ENCODE measurements at places on chromosomes 1 and 21.

DNA sequence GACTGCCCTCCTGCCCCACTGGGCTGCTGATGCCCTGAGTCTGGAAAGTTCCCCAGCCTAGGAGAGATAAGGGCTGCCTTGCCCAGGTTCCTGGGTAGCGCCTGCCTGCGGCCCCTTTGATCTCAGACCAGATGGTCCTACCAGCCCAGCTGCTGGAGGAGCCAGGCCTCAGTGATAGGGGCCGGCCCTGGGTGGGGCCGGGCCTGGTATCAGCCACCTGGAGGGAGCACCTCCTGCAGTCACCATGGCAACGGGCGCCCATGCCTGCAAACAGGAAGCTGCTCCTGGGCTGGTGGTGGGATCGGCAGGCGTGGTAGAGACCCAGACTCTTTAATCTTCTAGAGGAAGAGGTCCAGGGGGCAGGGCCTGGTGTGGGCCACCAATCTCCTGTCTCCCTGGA is 119.7 kb upstream of the WNT4 start:
- no peak for DNase-seq

- no peak for DNase-seq
Measured at GRCh38 chr21:34353182-34353581, 10.6 kb upstream of the KCNE2 start.

DNA sequence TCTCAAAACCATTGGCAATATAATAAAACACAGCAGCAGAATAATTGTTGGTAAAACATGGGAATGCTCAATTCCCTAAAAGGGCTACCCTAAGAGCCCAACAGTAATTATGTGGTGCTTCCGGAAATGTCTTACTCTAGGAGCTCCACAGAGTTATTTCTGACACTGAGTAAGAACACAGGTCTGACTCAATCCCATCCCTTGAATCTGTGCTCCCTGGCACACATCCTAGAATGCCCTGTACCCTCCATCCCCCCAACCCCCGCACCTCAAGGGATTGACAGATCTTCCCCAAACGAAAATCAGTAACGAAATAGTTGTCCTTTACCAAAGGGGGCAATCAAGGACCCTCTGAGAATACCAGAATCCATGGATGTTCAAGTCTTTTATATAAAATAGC is 71.9 kb downstream of the SMYD2 start:
- DNase-seq = no peak

- DNase-seq = no peak
Measured at GRCh38 chr1:10195570-10195969, 14.8 kb upstream of the KIF1B start.

- no peak for DNase-seq
Measured at GRCh38 chr21:35189077-35189863, 140.2 kb upstream of the RUNX1 start.

- DNase-seq = no peak
Measured at GRCh38 chr21:42680058-42680330, 26.6 kb downstream of the PDE9A start.

DNA sequence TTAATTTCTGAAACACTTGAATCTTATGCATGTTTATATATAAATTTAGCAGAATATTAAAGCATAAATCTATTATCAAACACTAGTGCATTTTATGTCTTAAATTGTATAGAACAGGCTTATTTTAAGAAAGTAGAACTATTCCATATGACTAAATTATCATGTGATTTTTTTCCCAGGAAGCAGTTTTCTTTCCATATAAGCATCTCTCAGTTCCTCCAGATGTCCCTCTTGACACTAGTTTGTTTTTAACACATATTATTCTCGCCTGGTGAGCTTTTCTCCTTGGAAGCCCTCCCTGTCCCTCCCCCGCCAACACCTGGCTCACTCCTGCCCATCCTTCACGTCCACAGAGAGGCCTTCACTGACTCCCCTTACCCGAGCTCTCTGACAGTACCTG is 48.3 kb upstream of the BCAR3 start:
- DNase-seq = no peak

GRCh38 chr1:69649383-69649990 is 81.8 kb downstream of the LRRC7 start:
- no peak for DNase-seq

- DNase-seq = no peak
Measured at GRCh38 chr21:21929789-21930188, 931.6 kb downstream of the NCAM2 start.

DNA sequence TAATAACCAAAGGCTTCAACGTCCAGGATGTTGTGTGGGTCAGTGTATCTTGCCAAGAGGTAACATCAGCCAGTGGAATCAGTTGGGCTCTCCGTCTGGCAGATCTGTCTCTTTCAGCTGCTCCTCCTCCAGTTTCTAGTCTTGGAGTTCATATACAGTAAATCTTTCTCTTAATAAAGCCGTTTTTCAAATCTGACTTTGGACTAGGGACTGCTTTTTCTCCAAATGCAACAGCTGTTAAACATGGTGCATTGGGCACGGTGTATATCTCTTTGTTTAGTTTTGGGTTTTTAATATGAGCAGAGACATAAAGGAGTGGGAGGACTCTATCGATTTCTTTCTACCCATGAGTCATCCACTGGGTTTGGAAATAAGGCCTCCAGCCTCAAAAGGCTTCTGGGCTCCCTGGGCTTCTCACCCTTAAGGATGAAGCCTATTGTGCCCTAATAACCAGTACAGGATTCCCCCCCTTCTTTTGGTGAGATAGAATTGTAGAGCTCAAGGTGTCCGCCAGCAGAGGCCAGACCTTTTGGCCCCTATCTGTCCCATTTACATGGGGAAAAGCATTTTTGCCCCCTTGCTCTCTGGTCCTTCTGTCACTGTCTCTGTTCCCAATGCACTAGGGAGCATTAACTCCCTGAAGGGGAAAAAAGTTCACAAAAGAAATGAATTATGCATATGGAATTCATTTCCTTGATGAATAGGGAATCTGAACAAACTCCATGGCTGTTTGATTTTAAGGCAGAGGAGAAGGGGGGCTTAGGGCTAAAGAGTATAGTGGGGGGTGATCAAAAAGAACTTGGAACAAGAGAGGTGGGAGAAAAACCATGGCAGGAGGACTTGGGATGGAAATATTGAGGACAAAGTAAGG is 86.0 kb downstream of the PBX1 start:
- DNase-seq = no peak

- DNase-seq = no peak
Measured at GRCh38 chr1:9886092-9886742, 23.9 kb downstream of the CTNNBIP1 start.

DNA sequence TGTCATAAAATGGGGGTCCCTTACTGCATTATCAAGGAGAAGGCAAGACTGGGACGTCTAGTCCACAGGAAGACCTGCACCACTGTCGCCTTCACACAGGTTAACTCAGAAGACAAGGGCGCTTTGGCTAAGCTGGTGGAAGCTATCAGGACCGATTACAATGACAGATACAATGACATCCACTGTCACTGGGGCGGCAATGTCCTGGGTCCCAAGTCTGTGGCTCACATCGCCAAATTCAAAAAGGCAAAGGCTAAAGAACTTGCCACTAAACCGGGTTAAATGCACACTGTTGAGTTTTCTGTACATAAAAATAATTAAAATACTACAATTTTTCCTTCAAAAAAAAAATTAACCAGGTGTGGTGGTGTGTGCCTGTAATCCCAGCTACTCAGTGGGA is 22.1 kb downstream of the RASSF5 start:
- DNase-seq = no peak

- no peak for DNase-seq
Measured at GRCh38 chr1:3014050-3014440, 7.2 kb upstream of the ACTRT2 start.

DNA sequence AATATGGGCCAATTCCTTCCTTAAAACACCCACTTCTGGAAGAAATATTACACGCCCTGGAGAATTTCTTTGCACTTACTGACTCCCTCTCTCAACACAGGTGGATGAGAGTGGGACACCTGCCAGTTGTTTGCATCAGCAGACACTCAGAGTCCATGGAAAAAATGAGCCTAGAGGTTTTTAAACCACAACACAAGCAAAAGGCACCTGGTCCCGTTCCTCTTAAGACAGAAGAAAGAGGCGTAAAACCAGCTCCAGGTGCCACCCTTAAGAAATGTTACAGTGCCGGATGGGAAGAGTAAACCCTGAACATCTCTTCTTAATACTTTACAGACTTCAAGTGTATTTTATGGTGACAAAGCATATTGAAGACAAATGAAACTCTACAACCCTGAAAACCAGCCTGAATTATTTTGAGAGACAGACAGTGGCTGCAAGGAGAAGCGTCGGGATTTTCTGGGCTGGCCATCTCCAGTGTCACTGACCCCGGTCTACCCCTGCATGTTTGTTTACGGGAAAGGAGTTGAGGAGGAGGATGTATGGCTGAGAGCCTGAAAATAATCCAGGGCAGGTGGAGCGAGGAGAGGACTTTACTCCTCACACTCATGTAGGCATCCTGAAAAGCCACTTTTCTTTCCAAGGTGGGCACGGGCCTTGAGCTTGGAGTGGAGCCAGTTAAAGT is 7.8 kb upstream of the RIPK4 start:
- no peak for DNase-seq

DNA sequence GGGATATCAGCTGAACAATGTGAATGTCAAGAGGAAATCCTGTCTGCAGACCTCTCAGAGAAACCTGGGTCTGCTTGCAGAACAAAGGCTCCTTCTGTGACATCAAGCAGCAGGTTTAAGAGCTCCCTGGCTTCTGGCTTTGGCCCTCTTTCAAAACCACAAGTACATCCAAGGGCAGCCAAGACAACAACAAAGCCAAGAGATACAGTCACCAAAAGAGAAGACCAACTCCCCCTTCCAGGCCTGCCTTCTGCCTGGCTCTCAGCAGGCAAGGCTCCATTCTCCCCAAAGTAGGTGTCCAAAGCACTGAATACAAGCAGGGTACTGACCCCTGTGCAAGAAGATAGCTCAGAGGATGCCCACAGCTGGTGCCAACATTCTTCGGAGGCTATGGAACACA is 11.5 kb downstream of the BCAR3 start:
- no peak for DNase-seq

- DNase-seq = no peak
Measured at GRCh38 chr1:2272686-2273400, 44.7 kb downstream of the SKI start.

DNA sequence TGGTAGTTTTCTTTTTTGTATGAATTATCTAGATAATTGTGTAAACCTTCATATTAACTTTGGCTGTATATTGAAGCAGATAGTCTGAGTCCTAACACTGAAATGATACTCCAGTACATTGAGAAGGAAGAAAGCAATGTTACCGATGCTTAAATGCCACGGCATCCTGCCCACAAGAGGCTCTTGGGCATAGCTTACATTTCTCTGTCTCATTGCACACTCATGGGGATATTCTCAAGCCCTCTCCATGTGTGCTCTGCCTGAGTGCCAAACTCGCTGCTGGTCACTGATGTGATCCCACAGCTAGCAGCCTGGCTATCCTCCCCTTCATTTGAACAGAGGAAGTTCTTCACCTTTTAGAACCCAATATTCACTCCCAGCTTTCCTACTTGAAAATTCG is 179.4 kb downstream of the TGFB2 start:
- DNase-seq = no peak

DNA sequence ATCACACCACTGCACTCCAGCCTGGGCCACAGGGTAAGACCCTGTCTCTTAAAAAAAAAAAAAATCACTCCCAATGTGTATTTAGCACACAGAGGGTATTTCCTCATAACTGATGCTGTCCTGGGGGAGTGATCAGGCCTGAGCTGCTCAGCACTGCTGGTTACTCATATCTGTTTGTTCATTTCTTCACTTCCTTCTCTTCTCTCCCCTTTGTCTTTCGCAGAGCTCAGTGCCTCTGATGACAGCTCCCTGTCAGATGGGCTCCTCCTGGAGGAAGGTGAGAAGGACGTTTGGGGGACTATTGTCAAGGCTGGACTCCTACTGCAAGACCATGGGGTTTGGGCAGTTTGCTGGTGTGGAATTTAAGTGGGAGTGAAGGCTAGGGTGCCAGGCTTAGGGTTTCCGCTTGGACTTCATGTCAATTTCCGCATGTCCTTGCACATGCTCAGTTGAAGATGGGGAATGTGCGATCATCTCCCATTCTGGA is 13.0 kb downstream of the INAVA start:
- DNase-seq = no peak

DNA sequence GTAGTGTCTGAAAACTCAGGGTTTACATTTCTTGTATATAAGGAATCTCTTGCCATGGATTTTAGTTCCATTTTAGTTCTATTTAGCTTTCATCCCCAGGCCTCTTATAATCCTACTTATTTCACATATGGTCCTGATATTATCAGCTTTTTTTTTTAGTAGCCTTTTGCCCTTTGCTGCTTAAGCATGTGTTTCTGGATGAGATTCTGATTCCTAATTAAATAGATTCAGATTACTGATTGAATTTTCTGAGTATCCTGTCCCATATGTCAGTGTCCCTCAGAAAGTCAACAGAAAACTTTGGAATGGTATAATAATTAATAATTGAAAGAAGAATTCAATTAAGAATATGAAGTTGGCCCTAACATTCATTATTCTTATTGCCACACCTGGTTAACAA is 134.7 kb upstream of the HOOK1 start:
- no peak for DNase-seq

GRCh38 chr1:220380885-220381284 is 108.6 kb upstream of the RAB3GAP2 start:
- no peak for DNase-seq

- DNase-seq = no peak
Measured at GRCh38 chr1:39293375-39294070, 89.0 kb downstream of the MACF1 start.

DNA sequence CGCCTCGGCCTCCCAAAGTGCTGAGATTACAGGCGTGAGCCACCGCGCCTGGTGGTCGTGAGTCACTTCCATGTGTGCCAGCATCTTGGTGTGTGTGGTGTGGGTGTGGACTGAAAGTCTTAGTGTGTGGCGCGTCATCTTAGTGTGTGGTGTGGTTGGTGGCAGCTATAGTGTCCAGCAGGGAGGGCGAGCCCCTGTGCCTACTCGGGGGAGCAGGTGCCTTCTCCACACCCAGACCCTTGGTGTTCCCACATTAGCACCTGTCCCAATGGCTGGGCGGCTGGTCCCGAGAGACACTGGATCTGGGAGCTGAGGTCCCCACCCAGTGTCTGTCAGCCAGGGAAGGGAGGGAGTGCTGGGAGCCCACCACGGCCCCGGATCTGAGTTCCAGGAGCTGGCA is 2.8 kb downstream of the SCNN1D start:
- no peak for DNase-seq

DNA sequence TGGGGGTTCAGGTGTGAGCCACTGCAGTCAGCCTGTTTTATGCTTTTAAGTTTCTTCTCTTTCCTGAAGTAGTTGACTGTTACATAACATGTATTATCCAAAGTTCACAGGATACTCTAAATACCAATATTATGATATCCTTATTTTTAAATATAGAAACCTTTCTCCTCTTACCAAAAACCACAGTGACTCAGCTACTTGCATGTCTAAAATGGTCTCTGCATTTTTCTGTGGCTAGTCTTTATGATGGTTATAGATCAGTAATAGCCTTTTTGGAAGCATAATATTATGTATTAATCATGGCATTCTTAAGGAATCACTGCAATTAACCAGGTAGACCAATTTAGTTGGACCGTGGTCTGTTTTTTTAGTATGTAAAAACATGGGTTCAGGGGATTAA is 210.8 kb upstream of the CACYBP start:
- DNase-seq = no peak

- no peak for DNase-seq
Measured at GRCh38 chr1:118335331-118335732, 150.3 kb upstream of the SPAG17 start.

- DNase-seq = no peak
Measured at GRCh38 chr1:115423776-115424175, 85.7 kb upstream of the NGF start.

GRCh38 chr1:29621826-29622435 is 385.6 kb downstream of the PTPRU start:
- DNase-seq = no peak

Measured in activated gamma-delta T cell treated with Interleukin-2 at 50 U/mL for 16 hours (primary cell).